ENCODE measurements at places on chromosomes 2 and 18.
A peak's percentile ranks its signal among the peaks of the same experiment; 100 is the strongest.

DNA sequence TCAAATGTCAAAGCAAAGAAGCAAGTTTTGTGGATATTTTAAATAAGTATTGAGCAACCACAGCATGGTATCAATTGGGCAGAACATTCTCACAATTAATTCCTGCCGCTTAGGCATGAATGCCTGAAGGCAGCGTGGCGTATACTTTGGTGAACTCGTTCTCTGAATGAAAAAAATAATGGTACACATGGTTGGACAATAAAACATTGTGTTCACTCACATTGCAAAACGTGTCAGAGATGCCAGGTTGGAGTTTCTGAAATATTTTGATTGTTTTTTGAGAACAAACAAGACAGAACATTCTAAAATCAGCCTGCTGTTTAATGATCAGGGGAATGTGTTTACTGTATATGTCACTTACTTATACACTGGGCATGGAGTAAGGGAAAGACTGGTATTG is 254.2 kb downstream of the CDH2 start:
- no peak for DNase-seq

GRCh38 chr2:127535422-127535901 is at the start of gene MYO7B:
TSS of gene MYO7B (plus strand) at chr2:127535683. CDS start at chr2:127559723, 24,040 bp downstream.
- no peak for DNase-seq

- no peak for DNase-seq
Observed at GRCh38 chr2:166491461-166491860, 2.6 kb downstream of the SCN7A start.

DNA sequence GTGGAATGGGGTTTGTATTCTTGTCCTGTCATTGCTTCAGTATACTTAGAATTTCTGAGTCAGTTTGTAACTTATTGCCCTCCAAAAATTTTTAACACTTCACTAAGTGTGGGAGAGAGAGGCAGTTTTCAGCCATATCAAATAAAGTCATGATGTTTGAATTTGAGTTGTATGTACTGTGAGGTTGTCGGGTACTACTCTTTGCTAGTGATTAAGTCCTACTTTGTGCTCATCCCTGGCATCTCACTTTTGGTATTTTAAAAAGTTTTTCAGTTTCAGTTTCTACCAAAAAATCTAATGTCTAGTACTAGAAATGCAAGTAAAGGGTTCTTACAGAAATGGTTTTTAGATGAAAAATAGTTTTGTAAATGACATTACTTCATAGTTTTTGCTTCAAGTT is 40.7 kb downstream of the EIF5B start:
- DNase-seq = no peak

DNA sequence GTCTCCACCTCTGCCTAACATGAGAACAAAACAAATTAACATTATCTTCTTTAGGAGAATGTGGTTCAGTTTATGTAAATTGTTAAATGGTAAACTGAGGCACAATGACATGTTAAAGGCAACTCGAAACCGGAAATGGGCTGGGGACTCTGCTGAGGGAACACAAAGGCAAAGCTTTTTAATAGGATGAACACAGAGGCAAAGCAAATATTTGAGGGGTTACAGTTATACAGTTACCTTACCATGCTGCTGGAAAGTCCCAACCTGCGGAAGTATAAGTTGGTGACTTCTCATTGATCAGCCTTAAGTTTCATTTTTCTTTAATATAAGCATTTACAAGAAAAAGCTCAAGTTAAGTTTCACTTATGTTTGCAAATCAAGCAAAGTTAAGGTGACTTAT is 195.0 kb downstream of the DLGAP1 start:
- DNase-seq = no peak

DNA sequence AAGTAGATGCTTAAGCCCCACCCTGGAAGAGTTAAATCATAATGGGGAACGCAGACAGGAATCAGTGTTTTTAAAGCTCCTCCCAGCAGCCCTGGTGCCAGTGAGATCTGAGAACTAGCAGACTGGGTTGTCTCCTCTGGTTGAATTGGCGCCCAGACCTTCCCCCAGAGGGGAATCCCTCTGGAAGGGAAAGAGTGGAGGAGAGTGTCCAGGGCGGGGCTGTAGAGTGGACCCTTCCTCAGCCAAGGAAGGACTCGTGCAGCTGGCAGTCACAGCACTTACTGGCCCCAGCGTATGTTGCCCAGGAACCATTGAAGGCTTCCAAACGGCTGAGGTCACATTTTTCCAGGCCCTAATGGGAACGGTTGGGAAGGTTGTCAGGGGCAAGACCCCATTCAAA is 62.5 kb downstream of the TGOLN2 start:
- peak; percentile 74 for DNase-seq

DNA sequence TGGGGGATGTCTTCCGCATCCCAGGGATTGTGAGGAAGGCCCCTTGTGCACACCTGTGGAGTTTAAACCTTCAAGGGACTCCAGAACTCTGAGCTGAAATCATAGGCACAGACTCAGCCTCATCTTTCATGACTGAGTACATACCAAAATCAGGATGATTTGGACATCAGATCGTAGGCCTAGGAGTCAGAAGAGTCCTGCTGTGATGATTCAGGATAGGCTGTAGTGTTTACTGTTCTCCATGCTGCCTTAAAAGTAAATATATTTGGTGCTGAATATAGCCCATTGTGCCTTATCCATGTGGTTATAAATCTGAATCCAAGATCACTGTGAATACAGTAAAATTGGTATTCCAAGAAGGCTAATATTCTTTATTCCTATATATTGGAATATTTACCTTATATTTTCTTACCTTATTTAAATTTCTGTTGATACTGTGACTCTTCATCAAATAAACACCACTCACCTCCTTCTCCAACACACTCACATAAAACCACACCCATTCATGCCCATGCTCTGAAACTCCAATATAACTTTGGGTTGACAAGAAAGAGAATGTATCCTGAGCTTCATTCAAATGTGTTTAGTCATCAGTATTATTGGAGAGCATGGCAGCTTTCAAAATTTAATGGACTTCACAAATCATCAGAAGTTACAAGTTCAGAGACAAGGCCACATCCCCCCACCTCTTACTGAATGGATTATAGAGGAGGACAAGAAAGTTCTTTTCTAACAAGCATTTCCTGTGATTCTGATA is 561.4 kb upstream of the LINC00305 start:
- no peak for DNase-seq
